ENCODE measurements at places on chromosomes 11 and 22.

DNA sequence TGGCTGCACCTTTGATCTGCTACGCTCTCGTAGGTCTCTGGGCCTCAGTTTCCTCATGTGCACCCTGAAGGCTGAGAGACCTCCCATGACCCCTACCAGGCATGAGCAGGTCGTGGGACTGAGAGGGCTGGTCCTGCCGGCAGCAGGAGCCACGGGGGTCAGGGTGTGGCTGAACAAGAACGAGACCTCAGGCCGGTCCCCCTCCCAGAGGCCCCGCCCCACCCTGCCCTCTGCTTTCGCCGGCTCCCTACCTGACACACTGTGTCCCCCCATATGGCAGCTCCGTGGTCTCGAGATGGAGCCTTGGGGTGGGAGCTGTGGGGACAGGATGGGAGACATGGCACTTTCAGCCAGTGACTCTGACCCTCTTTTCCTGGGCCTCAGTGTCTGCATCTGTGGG, 40.6 kb downstream of the CDKN1C start:
- no peak for DNase-seq

- no peak for DNase-seq
Measured at GRCh38 chr11:121665206-121665838, 212.6 kb upstream of the SORL1-AS1 start.

DNA sequence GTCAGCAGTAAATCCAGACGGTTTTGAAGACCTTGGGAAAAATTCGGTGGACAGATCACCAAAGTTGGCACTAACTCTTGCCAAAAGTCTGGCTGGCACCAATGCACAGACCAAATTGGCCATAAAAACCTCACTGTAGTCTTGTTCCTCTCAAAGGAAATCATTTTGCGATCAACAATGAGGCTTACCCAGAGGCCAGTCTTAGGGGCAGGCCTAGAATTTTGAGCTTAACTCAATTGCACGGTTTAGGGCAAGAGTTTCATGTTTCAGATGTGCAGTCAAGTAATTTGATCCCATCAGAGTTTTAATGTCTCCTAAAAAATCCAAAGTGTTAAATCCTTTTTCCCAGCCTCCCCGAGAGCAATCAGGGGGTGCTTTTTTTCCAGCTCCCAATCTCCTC, 19.0 kb downstream of the MPPED2 start:
- DNase-seq: no peak

- peak; percentile 76 for DNase-seq
Measured at GRCh38 chr22:50252082-50253045, 1.3 kb upstream of the HDAC10 start.

GRCh38 chr11:3664032-3664630, 7.1 kb downstream of the CHRNA10 start:
- DNase-seq: no peak

DNA sequence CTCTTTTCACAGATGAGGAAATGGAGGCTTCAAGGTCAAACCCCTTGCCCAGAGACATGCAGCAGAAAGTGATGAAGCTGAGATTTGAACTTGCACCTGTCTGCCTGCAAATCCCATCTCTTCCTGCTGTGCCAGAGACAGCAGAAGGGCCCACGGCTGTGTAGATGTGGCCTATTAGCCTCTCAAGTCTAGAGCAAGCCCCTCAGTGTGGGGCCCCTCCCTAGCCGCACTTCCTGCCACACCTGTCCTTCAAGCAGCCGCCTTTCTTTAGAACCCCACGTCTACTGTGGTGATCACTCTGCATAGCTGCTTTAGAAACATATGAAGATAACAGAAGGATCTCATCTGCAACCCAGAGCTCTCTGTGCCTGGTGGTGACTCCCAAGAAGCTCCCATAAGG, 41.2 kb upstream of the JAM3 start:
- no peak for DNase-seq

GRCh38 chr22:49565516-49565855, 262.2 kb downstream of the BRD1 start:
- DNase-seq: no peak

DNA sequence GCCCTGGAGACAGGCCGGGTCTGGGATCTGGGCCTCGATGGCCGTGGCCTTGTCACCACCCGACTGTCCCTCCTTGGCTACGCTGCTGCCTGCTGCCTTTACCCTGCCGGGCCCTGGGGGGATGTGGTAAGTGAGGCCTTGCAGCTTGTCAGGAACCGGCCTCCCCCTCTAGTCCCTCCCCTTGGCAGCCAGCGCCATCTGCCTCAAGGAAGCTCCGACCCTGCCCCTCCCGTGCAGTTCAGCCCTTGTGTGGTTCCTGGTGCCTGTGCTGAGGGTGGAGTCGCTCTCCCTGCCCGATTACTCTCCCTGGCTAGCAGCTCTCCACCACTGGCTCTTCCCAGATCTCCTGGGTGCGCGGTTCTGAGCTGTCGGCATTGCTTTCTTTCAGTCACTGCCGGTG, 33.7 kb downstream of the CTTN start:
- no peak for DNase-seq

GRCh38 chr22:28241656-28242290, 322.7 kb upstream of the PITPNB start:
- no peak for DNase-seq

- no peak for DNase-seq
Measured at GRCh38 chr22:32822179-32822877, 20.8 kb downstream of the TIMP3 start.

DNA sequence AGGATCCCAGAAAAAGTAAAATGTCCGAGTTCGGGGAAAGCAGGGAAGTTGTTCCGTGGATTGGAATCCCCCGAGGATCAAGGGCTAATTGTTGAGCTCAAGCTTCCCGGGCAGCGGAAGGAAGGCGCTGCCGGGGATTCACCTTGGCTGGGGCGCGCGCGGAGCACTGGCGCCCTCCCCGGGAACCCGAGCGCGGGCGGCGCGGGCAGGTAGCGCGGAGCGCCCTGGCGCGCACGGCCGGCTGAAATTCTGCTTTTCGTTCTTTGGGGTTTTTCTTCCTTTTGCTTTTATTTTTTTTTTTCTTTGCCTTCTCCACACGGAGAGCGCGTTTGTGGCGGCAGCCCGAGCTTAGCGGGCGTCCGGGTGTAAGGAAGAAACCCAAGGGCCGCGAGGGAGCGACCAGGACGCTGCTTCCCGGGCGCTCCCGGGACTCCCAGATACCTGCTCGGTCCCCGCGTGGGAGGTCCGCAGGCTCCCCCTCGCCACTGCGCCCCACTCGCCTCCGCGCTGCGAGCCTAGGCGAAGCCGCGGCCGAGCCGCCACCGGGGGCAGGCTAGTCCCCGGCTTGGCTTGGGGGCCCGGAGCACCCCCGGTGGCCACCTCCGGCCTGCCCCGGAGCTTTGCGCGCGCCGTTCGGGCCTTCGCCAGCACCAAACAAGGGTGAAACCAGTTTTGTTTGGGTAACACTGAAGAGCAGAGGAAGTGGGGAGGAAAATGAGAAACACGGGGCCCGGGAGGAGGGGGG, 4.8 kb upstream of the IGF2 start:
- no peak for DNase-seq

DNA sequence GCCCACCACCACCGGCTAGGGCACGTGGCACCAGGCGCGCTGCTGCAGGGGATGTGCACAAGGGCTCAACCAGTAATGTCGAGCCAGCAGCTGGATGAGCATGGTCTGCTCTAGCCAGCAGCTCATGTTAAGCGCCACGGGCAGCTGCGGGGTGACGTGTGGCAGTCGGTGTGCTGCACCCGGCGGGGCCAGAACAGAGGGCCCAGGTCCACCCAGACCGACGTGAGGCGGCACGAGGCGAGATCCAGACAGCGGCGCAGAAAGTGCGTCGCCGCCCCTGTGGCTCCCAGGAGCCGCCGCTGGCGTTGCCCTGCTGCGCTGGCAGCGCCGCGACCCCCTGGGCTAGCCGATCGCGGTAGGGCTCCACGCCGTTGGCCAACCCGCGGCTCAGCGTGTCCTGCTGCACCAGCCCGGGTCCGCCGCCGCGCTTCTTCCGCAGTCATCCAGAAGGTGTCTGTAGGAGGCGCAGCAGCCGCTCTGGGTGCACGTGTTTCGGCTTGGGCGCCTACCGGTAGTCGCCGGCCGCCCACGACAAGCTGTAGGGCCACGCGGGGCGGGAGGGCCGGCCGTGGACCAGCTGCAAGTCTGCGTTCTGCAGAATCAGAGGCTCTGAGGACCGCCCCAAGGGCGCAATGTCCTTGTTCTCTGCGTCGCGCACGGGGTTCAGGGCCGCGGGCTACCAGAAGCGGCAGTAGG, 4.6 kb upstream of the GALR3 start:
- no peak for DNase-seq

- no peak for DNase-seq
Measured at GRCh38 chr11:40149721-40150120, 1309.7 kb downstream of the LRRC4C start.

DNA sequence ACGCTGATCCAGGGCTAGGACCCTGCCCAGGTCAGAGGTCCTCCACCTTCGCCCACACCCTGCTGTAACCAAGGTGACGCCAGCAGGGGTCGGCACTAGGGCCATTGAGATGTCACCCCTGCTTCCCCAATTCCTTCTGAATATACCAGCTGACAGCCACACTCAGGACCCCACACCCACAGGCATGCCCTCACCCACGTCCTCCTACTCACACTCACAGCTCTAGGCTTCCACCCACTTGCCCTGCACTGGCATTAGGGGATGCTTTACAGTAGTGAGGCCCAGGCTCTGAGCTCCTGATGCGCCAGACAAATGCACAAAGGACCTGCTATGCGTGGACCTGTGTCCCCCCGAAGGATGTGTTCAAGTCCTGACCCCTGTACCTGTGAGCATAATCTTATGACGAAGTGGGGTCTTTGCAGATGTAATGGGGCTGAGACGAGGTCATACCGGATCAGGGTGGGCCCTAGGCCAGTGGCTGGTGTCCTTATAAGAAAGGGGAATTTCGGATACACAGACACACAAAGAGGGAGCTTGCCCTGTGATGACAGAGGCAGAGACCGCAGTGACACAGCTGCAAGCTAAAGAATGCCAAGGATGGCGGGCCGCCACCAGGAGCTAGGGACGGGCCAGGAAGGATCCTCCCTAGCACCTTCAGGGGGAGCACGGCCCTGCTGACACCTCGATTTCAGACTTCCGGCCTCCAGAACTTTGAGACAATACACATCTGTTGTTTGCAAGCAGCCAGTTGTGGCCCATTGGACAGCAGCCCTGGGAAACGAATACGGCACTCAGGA, 11.2 kb downstream of the WNT11 start:
- DNase-seq: no peak

DNA sequence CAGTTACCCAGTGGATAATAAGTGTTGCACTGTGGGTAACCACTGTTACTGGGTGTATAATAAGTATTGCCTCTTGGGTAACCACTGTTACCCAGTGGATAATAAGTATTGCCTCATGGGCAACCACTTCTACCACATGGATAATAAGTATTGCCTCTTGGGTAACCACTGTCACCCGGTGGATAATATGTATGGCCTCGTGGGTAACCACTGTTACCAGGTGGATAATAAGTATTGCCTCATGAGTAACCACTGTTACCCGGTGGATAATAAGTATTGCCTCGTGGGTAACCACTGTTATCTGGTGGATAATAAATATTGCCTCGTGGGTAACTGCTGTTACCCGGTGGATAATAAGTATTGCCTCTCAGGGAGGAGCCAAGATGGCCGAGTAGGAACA, 29.7 kb upstream of the NXPE4 start:
- no peak for DNase-seq

- DNase-seq: no peak
Measured at GRCh38 chr11:3747704-3748103, 49.6 kb downstream of the NUP98 start.

DNA sequence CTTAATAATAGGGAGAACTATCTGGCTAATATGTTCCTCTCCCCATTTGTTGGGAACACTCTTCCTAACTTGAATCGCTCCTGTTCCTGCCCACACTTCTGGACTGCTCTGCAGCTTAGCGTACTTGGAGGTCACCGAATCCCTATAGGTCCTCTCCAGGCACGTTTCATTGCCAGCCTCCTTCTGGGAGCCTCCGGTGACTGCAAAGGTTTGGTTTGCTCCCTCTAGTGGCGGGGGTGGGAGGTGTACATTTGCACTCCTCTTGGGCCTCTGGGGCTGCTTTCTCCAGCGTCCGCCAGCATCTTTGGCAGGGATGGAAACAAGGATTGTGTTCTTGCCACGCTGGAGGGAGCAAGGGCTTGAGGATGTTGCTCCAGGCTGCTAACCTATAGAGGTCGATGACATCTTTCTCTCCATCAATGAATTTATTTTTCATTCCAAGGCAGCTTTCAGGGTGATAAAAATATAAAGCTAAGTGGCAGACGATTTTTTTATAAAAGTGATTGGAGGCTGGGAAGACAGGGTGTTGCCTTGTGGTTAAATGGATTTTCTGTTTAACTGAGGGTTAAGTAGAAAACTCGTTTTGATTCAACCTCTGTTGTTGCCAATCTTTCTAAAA, 48.7 kb downstream of the TSPAN18 start:
- peak; percentile 38 for DNase-seq

DNA sequence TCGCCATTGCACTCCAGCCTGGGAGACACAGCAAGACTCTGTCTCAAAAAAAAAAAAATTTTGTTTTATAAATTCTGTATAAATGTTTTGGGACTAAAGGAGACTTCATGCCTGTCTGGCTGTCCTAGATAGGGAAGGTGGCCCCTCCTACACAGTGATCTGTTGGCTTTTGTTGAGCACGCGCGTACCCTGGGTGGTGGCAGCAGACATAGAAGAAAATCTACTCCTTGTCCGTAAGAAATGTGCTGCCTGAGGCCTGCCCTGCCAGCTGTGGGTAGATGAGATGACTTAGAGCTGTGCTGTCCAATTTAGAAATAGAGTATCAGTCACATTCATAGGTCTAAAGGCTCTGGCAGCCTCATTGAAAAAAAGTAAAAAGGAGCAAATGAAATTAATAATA, 37.0 kb downstream of the AP2A2 start:
- DNase-seq: no peak

DNA sequence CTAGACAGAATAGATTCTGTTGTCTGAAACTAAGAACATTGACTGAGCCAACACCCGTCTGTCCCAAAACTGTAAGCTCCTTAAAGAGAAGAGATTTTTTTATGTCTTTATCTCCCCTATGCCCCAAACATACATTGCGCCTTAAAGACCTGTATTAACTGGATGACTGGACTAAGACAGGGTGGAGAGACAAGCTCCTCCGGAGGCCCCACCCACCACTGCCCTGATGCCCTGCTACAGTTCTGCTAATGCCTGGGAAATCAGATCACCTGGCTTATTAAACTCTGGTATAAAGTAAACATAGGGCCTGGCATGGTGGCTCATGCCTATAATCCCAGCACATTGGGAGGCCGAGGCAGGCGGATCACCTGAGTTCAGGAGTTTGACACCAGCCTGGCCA, 203.7 kb downstream of the TENM4 start:
- no peak for DNase-seq
